ENCODE measurements at places on chromosomes 5 and 9.

DNA sequence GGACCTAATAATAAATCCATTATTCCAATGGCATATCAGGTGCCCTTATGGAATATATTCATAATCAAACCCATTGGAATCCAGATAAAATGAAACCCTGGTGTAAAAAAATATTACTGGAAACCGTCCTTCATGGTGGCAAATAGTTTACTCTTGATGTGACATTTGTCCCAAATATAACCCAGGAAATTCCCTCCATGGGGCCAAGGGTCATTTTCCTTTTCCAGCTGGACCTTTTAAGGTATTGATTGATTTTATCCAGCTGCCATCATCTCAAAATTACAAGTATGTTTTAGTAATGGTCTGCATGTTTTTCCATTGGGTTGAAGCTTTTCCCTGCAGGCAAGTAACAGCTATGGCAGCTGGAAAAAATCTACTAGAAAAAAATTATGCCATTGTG, 8.4 kb upstream of the UGT3A1 start:
- DNase-seq = no peak

GRCh38 chr9:36789886-36790285, 217.2 kb downstream of the MELK start:
- DNase-seq = no peak

GRCh38 chr5:102886586-102886985, 131.5 kb downstream of the PAM start:
- DNase-seq = no peak

GRCh38 chr9:20361229-20361628, 261.1 kb downstream of the MLLT3 start:
- DNase-seq = no peak

DNA sequence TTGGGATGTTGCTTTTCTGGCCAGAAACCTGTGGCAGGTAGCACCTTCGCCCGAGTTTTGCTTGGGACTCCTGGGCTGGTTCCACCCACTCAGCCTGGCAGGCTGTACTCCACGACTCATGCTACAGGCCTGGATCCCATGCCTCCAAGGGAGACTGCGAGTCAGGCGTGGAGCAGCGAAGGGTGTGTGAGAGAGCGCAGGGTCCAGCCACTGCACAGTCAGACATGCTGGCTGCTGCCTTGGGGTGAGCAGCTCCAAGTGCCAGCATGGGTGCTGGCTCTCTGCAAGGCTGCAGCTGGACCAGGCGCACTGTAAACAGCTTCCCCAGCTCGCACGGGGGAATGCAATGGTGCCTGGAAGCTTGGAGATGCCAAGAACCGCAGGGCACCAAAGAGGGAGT, 249.6 kb upstream of the EDIL3 start:
- DNase-seq = no peak

DNA sequence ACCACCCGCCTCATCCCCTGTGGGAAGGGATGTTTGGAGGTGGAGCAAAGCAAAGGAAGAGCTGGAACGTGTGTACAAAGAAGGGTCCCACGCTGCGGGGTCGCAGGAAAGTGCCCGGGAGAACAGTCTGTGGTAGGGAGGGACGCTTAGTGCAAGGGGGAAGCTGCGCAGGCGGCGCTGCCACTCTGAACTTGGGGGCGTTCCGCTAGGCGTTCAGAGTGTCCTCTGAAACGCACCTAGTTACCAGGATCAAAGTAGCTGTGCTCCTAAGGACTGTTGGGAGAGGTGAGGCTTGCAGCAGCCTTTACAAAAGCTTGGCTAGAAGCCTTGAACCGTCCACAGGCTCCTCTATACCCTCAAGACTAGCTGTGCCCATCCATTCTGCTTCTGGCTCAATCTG, 29.3 kb upstream of the PDE8B start:
- no peak for DNase-seq

DNA sequence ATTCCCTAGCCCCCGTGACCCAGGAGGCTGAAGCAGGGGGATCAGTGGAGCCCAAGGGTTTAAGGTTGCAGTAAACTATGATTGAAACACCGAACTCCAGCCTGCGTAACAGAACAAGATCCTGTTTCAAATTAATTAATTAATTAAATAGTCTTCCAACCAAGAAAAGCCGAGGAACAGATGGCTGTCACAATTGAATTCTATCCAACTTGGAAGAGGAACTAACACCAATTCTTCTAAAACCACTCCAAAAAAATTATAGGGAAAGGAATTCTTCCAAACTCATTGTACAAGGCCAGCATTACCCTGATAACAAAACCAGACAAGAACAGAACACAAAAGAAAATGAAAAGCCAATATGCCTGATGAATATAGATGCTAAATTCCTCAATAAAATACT, 43.4 kb upstream of the RGS7BP start:
- DNase-seq = no peak

GRCh38 chr9:77809552-77809951, 161.4 kb upstream of the GNA14 start:
- no peak for DNase-seq

- no peak for DNase-seq
Observed at GRCh38 chr9:72274916-72275315, 90.1 kb downstream of the ZFAND5 start.

GRCh38 chr9:8492024-8492423, 692.4 kb upstream of the DMAC1 start:
- DNase-seq = no peak

- DNase-seq = no peak
Observed at GRCh38 chr9:128149001-128149701, at the start of gene LCN2. LCN2 (plus strand) TSS chr9:128149453; CDS start chr9:128149526, 73 bp downstream.

DNA sequence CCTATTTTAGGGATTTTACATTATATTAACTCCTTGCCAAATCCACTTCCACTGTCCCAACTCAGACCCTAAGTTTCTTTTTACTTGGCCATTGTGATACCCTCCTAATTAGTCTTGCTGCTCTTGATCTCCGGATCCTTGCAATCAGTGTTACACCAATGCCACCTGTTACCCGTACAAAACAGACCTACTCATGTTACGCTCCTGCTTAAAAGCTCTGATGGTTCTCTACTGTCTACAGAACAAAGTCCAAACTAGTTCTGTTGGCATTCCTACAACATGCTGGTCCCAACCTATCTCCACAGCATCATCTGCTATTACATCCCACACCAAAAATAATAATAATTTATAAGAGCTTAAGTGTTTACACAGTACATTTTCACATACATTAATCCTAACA, 9.8 kb downstream of the ECPAS start:
- no peak for DNase-seq

DNA sequence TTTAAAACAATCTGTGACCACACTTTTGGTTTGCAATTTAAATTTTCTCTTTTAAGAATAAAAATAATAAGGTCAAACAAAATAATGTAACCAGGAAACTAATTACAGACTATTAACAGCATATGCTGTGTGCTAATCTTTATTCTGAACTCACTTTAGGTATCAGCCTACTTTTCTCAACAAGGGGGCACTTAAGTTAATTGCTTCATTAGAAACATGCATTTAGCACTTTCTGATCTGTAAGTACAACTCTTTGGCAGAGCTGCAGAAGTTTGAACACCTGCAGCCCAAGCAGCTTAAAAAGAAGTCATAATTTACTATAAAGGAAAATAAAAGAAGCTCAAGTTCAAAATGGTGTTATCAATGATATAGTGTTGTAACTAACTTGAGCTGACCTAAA, 21.7 kb downstream of the XRCC4 start:
- no peak for DNase-seq

- no peak for DNase-seq
Observed at GRCh38 chr5:108998216-108998615, 250.5 kb downstream of the FER start.

DNA sequence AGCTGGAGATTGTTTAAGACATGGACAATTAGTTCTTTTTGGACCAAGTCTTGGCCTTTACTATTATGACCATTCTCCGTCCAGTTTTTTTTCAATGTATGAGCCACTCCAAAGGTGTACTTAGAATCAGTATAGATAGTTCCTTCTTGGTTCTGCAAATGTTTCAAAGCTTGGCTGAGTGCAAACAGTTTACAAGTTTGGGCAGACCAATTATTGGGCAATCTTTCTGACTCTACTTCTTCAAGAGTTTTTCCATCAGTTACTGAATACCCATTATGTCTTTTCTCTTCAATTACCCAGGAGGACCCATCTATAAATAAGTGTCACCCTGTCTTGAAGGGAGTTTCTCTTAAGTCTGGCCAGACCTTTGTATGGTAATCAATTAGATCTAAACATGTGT, 15.5 kb downstream of the IFT74 start:
- no peak for DNase-seq

- DNase-seq = no peak
Observed at GRCh38 chr9:82891321-82891720, 171.6 kb downstream of the RASEF start.

- DNase-seq = no peak
Observed at GRCh38 chr5:101159006-101159405, 255.9 kb upstream of the ST8SIA4 start.

DNA sequence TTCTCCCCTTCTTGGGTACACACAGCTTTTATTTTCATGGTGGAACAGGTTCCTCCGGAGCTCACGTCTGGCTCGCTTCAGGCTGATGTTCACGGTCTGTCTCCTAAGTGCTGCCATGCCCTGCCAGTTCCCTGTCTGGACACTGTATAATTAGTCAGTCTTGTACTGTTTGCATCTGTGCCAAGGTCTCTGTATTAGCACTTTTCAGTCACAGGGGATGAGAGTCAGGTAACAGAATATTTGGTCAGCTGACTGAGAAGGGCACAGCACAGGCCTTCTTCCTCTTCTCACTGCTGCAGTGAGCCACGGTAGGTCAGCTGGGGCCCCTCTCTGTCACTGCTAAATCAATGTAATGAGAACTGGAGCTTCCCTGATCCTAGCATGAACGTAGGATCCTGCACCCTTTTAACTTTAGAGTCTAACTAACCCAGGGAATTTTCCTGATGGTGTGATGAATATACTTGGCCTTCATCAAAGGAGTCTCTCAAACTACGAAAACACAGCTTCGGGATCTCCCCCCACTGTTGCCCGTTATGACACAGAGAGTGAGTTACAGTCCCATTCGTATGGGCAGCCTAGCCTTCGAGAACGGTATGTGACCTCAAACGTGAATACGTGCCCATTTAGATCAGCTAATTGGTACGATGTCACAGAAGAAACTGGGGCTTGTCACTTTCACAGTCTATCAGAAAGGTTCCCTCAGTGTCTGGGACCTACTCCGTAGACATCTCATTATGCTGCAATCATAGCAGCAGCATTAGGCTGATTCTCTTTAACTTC, 354.1 kb upstream of the RFX3 start:
- DNase-seq = no peak

- no peak for DNase-seq
Observed at GRCh38 chr9:136331556-136332481, 4.5 kb downstream of the GPSM1 start.

DNA sequence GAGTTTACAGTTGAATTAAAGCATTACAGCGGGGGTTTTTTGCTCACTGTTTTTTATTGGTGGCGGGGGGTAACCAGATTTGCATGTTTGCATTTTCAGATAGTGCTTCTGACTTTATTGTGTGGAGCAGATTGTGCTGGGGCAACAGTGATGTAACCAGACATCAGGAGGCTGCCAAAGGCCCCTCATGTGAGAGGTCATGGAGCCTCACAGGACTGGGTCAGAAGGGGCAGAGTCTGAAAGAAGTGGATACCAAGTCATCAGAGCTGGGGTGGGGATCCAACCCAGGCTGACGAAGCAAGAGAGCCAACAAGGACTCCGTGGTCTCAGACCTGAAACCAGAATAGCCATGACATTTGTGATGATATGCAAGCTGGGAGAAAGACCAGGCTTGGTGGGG, 259.4 kb upstream of the TAS2R1 start:
- no peak for DNase-seq

GRCh38 chr5:122413722-122414121, 101.7 kb downstream of the SNCAIP start:
- DNase-seq = no peak

GRCh38 chr5:152644029-152644728, 239.1 kb upstream of the NMUR2 start:
- DNase-seq = no peak

- no peak for DNase-seq
Observed at GRCh38 chr5:19910136-19910535, 77.9 kb downstream of the CDH18 start.

- DNase-seq = no peak
Observed at GRCh38 chr9:136642439-136642921, 20.2 kb upstream of the EGFL7 start.

- no peak for DNase-seq
Observed at GRCh38 chr5:34905564-34905963, 9.7 kb downstream of the RAD1 start.

GRCh38 chr5:141858079-141858765, 20.0 kb downstream of the PCDH1 start:
- no peak for DNase-seq

- no peak for DNase-seq
Observed at GRCh38 chr5:366541-367357, 45.2 kb downstream of the AHRR start.

DNA sequence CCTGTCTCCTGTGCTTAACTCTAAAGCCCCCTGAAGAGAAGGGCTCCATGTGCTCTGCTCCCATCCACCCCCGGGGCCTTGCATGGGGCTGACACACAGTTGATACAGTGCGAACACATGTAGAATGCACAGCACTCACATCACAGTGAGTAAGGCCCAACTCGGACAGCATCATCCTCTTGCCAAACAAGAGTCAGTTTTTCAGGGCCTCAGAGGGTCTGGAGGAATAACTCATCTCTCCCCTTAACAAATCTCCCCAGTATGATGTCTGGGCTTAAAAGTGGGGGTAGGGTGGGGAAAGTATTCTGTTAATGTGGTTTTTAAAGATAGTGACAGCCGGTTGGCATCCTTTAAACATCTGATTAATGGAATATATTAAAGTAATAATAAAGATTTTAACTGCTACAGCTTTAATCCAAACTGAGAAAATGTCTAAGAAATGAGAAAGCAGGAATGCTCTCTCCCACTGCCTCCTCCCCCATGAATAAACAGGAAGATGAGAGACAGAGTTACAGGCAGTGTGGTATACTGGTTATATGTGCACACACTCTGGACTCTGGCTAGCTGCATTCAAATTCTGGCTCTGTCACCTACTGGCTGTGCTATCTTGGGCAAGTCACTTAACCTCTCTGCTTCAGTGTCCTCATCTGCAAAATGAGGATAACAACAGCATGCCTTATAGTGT, 22.5 kb downstream of the APBA1 start:
- DNase-seq = no peak
